ENCODE measurements at places on chromosomes 5 and 9. TPM values are rescaled to one million over a fixed set of nuclear protein-coding genes. Genes with fewer than 3 reads are reported as not detected.

Gene NRARP
- 3.4 TPM for total RNA-seq

Gene SHISAL2B
- not detected for total RNA-seq

Gene CDH6
- total RNA-seq: 1.6 TPM

Gene NR4A3
- total RNA-seq: 0.26 TPM

Gene KIF2A
- 33.6 TPM for total RNA-seq

Gene PCDHB7
- total RNA-seq: 0.23 TPM

Gene C5orf58
- total RNA-seq: not detected

Gene DEPDC1B
- total RNA-seq: 2.2 TPM

Gene SHC3
- 4.4 TPM for total RNA-seq

Gene GABRA1
- total RNA-seq: not detected

Gene PCDHA12
- not detected for total RNA-seq

Gene ABITRAM
- total RNA-seq: 9.2 TPM

Gene SLC6A18
- not detected for total RNA-seq

Gene ELL2
- 21.7 TPM for total RNA-seq

Gene PCDHB5
- 0.34 TPM for total RNA-seq
